ENCODE measurements at places on chromosomes 5 and 9.

GRCh38 chr9:13804532-13804931 lies 509.4 kb downstream of the NFIB start:
- peak; percentile 44 for DNase-seq

- DNase-seq, result peak; percentile 54
Measured at GRCh38 chr9:6552033-6552432, 93.5 kb downstream of the GLDC start.

- DNase-seq, result no peak
Measured at GRCh38 chr9:134050726-134051125, 17.1 kb downstream of the BRD3 start.

DNA sequence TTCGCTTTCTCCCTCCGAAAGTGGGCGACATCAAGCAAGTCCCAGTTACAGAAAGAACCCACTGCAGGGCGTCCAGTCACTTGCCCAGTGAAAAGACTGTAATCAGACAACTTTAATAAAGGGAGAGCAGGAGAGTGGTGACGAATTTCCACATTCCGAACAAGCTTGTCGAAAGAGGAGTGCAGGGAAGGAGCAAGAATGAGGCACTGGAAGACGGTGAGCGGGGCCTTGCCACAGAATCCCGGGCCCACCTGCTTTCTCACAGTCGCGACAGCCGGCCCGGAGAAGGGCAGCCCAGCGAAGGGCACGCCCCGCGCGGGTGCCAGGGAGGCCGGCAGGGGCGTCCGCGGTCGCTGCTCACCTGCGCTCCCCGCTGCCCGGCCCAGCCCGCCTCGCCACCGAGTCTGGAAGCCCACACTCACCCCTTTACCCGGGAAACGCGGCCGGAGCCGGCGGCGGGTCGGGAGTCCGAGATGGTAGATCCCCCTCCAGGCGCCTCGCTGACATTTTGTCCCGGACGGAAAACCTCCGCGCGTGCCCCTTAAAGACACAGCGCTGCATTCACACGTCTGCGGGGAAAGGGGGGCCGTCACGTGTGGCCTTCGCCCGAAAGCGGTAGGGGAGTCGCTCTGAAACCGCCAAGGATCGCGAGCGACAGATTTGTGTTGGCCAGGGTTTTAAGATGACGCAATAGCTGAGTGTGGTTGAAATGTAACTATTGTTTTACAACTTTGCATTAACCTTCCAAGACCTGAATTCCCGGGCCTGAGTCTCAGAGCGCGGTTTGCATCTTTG lies at the start of gene ZBED3:
Gene ZBED3 (minus strand): TSS at position 597 of the 795 bp plus-strand sequence. CDS start 9,407 bp downstream, outside the sequence.
- DNase-seq, result peak; percentile 87

GRCh38 chr9:121296213-121297127 lies 28.5 kb downstream of the GSN start:
- DNase-seq, result no peak

GRCh38 chr5:25754895-25755294 lies 1110.1 kb upstream of the CDH10 start:
- peak; percentile 1 for DNase-seq

DNA sequence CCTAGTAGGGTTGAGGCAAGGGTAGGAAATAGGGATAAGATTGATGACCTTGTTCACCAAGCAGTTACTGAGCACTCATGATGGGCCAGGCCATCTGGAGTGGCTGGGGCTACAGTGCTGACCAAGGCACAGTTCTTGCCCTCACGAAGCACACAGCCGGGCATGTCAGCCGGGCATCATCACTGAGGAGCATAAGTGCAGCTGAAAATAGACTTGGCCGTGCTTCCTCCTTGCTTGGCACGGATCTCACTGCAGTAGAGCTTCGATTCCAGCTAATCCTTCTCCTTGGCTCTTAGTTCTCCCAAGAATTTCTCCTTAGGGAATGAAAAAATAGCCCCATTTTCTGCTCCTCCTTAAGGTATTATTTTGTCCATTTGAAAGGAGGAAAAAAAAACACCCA lies 116.6 kb downstream of the NMUR2 start:
- no peak for DNase-seq

GRCh38 chr9:90783552-90783951 lies 18.1 kb upstream of the SYK start:
- no peak for DNase-seq

DNA sequence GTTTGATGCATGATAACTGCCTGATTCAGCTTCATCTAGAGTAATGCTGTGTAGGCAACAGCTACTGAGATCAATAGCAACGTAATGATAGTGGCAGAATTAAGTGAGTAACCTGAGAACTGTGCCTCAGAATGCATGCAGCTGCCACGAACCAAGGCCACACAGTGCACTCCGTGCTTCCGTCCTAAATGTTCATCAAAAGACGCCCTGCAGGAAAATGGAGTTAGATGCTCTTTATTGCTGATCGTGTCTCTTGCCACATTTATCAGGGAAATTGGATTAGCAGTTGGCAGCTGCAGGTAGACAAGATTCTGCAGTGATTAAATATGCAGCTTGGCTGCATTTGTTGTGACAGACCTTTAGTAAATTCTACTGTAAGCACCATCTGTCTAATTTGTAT lies 107.7 kb upstream of the TLX3 start:
- DNase-seq, result no peak

DNA sequence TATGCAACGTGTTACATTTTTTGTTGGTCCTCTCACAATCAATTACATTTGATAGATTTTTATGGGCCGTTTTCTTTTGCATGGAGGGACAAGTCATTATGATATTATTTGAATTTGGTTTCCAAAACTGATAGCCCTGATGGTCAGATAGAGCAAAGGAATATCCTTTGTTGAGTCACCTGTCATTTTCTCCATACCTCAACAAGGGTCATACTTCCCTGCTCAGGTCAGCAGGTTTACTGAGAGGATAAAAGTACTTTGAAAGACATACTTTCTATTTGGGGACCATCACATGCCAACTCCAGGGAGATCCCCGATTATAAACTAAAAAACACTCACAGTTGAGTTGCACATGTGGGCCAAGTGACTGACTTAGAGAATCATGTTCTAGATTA lies 132.9 kb downstream of the SUSD1 start:
- DNase-seq, result no peak

GRCh38 chr5:114101153-114101552 lies 260.7 kb upstream of the KCNN2 start:
- peak; percentile 40 for DNase-seq

DNA sequence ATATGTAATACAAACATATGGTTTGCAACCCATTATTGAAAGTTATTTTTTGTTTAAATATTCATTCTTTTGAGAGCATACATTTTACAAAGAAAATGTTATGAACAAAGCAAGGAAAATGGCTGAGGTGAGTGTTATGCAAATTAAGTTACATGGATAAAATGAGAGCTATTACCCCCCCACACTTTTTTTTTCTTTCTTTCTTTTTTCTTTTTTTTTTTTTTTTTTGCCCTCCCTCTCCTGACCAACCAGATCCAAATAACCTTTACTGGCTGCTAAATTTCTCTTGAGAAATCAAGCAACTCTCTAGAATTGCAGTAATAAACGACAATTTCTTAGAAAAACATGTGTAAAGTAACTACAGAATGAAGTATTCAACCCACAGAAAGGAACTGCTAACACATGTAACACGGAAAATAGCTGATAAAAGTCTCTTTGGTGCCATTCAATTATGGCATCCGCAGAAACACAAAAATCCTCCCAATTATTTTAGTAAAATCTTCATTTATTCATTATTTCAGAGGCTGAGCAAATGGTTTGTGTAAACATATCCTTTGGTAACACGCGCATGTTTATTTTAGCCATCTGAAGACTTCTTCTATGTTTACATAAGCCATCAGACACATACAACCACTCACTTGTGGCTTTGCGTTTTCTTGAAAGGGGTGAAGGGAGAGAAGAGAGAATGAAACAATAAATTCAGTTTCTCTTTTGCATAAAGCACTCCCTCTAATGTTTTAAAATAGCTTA lies 216.1 kb downstream of the NFIB start:
- DNase-seq, result no peak

- peak; percentile 82 for DNase-seq
Measured at GRCh38 chr9:124054582-124055227, 43.1 kb downstream of the LHX2 start.

DNA sequence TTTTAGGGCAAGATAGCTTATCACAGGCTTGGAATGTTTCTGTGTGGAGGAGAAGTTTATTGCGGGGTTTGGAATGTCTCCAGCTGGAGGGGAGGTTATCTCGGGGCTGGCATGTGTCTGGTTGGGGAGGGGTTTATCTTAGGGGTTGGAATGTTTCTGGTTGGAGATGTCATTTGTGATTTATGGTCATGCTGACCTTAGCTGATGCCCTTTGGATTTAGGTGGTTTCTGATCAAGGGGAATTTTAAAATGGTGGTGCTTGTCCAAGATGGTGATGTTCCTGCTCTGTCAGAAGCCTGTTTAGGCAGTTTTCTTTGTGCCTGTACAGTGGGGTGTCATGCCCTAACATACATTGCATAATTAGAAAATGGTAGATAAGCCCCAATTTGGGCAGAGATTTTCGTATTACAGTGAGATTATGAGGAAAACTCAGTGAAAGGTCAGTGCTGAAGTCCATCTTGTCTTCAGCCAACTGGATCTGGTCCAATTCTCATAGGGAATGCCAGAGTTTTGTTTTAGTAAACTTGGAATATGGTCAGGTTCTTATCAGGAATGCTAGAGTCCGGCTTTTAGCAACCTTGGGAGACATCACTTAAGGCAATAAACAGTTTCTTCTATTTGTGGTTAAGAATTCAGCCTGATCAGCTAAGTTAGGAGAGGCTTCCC lies 14.3 kb downstream of the CDK20 start:
- peak; percentile 17 for DNase-seq

DNA sequence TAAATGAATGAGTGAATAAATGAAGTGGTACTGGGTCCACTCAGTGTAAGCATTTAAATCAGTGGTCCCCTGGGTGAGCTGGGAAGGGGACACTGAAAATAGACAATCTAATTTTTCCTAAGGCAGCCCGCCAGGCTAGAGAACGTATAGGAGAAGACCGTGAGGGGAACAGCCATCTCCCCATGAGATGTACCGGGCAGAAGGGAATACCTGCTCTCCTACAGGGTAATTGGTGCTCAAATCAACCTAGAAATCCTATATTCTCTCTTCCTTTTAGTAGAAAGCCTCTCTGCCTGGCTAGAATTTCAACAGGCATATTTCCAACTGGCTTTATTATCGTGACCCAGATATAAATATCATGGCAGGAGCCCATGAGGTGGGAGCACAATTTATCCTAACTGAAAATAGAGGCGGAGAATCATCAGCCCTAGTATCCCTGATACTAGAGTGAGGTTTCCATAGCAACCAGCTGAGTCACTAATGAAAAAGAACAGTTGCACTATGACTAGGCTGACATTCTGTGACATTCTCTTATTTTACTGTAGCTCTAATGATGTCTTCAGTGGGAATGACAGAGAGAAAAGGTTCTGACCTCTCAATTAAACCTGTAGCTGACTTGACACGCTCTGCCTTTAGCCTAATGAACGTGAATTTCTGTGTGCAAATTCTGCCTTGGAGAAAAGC lies 96.5 kb upstream of the CAST start:
- peak; percentile 87 for DNase-seq

GRCh38 chr5:134968055-134968454 lies 348 bp downstream of the CATSPER3 start:
- DNase-seq, result no peak

DNA sequence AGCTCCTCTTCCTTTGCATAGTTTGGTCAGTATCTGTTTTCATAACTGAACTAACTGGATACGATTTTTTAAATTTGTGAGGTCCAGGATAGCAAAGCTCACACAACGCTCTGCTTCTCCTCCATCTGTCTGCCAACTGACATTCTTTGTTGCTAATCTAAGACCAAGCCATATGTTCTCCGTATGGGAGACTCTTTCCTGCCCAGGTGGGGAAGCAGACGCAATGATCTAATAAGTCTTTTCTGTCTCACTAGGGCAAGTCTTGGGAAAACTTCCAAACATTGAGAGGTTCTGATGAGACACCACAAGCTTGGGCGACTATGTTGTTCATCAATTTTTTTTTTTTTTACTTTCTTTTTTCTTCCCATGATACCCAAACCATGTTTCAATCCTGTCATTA lies 558.5 kb downstream of the EFNA5 start:
- peak; percentile 15 for DNase-seq

- DNase-seq, result peak; percentile 54
Measured at GRCh38 chr5:127757576-127757975, 54.4 kb downstream of the CCDC192 start.

DNA sequence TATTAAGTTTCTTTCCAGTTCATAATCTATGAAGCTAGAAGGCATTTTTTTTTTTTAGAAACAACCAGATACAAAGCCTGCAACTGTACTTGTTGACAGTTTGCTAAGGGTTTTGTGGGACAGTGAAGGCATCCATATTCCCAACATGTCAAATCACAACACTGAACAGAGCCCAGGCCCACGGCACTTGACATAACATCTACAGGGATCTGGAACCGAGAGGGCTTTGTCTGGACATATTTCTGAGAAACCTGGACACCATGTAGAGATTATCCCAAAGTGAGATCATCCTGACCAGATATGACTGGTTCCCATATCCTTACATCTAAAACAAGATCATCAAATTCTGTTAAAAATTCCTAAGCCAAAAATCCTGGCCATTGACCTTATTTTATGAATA lies 336.3 kb downstream of the ACTL7B start:
- DNase-seq, result no peak

DNA sequence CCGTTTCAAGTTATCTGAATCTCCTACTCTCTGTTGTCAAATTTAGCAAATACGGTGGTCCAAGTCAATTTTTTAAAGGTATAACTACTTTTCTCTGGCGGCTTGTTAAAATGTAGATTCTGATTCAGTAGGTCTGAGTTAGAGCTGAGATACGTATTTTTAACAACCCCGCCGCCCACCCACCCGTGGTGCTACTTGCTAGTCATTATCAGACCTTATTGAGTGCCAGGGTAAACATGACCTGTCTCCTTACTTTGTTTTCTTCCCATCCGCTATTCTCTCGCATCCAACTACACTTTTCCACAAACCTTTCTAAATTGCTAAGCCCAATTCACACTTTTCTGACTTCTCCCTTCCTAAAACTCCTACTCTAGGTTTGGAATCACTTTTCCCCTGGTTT lies 694 bp upstream of the PLAA start:
- DNase-seq, result no peak

- DNase-seq, result no peak
Measured at GRCh38 chr9:19631181-19631580, 157.7 kb downstream of the SLC24A2 start.

DNA sequence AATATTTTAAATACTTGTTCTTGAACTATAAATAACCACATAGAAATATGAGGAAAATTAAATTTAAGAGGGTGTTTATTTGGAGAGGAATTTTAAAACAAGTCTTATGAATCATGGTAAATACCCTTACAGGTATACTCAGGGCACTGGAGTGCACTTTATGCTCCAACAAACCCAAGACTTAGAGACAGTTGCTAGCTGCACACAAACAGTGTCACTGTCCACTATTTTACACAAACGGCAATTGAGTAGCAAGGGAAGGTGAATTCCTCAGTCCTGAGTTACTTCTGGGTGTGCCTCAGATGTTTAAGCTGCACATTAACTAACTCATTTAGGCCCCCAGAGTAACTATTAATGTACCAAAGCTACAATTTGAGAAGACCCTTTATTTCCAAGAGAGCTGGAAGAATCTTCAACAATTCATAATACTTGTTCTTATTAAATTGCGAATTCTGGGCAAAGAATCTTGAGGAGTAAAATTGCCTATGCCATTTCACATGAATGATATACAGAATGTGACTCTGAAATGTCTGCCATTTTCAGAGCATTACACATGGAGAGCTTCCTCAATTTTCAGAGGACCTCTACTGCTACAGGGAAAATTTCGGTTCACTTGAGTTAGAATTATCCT lies 371.2 kb downstream of the PDE4D start:
- no peak for DNase-seq

GRCh38 chr5:172502969-172503368 lies 48.6 kb upstream of the SH3PXD2B start:
- no peak for DNase-seq

Measured in fibroblast of skin of right quadriceps (primary cell).